Stimulated activated CD4-positive, alpha-beta T cell treated with anti-CD3 and anti-CD28 coated beads, Interleukin-1b, Interleukin-23, amount 100 ng/mL, for 4 hours (primary cell): ENCODE measurements at places on chromosomes 1 and 21.

GRCh38 chr1:26938004-26938658 is 16.6 kb downstream of the NUDC start:
- no peak for DNase-seq

GRCh38 chr21:32044205-32045180 is 171.7 kb downstream of the HUNK start:
- DNase-seq, result no peak

GRCh38 chr1:54105080-54105479 is 47.7 kb downstream of the CDCP2 start:
- DNase-seq, result no peak

DNA sequence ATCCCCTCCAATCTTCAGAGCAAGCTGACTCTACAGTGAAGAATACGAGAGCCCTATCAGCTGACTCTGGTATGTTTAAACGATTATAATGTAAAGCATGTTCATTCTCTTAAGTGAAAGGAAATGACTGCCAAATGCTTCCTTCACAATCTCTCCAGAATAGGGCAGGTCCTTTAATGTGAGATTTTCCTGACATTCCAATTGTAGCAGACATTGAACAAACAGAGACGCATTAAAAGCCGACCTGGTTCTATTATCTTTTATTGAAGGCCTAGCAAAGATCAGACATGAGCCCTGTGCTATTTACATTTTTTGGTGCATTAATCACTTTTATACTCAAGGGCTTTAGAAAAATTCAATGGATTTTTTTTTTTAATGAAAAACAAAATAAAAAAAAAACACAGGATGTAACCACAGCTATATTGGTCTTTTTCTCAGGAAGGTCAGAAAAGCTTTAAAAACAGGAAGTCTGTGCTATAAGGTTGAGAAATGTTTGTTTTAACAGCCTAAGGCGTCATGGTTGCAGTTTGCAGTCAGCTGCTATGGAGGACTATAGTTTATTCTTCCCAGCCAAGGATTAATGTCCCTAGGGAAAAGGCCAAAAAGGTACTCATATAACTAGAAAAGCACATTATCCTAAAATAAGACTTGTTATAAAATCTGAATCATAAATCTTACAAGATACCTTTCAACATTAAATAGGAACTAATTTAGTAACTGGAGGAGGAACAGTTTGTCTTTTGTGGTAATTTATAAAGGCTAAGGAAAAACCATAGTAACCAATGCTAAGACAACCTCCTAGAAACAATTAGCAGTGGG is 104.8 kb downstream of the RERE start:
- no peak for DNase-seq

GRCh38 chr1:11529763-11530730 is 51.1 kb downstream of the DISP3 start:
- no peak for DNase-seq

GRCh38 chr1:155527677-155528076 is 34.9 kb downstream of the ASH1L start:
- DNase-seq, result no peak

GRCh38 chr1:167819849-167820683 is 93.9 kb downstream of the ADCY10 start:
- DNase-seq, result peak; percentile 13

GRCh38 chr1:75954586-75954985 is 22.4 kb upstream of the ASB17 start:
- no peak for DNase-seq

GRCh38 chr21:38148046-38148445 is 108.7 kb upstream of the KCNJ15 start:
- DNase-seq, result no peak

DNA sequence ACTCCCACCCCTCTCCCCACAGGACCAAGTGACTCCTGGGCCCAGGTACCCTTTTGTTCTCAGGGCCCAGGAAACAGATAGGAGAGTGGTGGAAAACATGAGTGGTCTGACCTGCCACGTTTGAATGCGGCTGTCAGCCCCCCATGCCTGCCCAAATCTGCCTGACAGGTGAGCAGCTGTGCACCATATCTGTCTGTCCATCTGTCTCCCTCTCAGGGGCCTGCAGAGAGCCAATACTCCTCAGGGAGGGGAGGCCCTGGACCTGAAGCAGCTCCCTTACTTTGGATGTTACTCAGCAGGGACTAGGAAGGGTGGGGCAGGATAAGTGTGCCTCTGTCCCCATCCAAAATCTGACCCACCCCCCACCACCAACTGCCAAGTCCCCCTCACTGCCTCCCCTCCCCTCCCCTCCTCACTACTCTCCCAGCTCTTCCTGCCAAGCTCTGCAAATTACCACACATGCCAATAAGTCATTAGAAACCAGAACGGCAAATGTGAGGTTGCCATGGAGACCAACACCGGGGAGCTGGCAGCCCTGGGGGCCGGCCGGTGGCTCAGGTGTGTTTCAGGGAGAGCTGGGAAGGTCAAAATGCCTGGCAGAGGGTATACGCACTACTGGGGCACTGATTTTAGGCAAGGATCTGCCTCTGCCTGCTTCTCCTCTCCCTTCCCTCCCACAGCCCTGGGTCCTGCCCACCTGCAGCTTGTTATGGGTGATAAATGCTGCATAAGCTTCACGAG is 11.5 kb downstream of the LRRN2 start:
- DNase-seq, result no peak

DNA sequence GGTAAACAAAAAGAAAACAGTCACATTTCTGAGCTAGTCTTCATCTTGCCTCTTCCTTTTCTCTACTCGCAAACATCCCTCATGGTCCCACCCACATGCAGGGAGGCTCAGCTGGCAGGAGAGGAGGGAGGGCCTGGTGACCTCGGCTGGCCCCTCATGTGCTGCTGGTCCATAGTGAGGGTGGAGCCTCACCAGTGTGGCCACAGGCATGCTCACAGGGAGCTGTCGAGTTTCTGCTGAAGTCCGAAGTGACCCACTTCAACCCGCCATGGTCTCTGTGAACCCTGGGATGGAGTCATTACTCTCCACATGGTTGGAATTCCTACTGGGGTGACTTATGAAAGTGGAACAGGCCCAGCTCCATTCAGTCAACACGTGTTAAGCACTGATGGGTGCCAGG is 253.4 kb downstream of the RHOU start:
- DNase-seq, result no peak

DNA sequence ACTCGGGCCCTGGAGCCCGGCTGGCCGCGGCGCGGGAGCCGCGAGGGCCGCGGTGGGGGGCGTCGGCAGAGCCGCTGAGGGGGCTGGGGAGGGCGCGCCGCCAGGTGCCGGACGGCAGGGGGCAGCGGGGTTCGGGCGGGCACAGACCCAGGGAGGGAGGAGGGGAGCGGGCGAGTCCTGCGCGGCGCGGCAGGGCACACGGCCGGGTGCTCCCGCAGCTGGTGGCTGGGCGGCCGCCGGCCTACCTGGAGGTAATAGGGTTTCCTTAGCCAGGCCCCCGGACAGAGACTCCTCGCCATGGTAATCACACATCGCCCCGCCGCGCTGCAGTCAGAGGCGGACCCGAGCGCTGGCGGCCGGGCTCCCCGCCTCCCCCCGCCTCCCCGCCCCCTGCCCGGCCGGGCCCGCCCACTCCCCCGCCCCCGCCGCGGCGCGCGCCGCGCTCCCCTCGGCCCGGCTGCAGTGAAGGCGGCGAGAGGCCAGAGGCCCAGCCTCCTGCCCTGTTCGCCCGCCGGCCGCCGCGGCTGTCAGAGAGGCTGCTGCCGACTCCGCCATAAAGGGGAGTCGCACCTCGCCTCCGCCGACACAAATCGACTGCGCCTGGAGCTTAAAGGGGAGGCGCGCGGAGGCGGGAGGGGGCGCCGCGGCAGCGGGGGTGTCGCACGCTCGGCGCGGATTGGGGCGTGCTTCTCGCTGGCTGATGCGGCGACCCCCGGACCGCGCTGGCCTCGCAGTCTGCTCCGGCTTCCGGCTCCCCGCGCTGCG is at the start of gene DIPK1A:
DIPK1A (minus strand) TSS at position 332 of the 765 bp plus-strand sequence; CDS start at position 299, 33 bp downstream.
- peak; percentile 65 for DNase-seq

- no peak for DNase-seq
Observed at GRCh38 chr21:46179708-46180078, 4.6 kb downstream of the SPATC1L start.

- DNase-seq, result no peak
Observed at GRCh38 chr1:35923791-35924221, 7.1 kb upstream of the AGO3 start.

GRCh38 chr1:186943891-186944686 is 115.3 kb downstream of the PLA2G4A start:
- DNase-seq, result no peak

GRCh38 chr1:182603646-182604174 is 479 bp downstream of the RGS16 start:
- no peak for DNase-seq

- DNase-seq, result peak; percentile 58
Observed at GRCh38 chr1:15584489-15585363, at the start of gene AGMAT. TSS of gene AGMAT (minus strand) at chr1:15585051. CDS start at chr1:15584967, 84 bp downstream.

DNA sequence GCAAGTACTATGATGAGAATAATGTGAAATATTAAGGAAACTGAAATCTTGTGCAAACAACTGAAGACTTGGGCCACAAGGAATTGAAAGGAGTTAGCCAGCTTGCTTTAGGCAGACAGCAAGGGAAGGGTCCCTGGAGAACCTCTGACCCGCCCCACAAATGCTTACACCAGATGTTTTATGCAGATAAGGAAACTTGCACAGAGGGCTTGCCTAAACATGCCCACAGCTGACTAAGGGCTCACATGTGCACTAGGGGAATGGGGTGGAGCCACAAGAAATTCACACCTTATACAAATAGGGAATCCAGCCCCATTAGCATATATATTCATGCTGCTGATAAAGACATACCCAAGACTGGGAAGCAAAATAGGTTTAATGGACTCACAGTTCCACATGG is 86.1 kb upstream of the CYYR1 start:
- no peak for DNase-seq

GRCh38 chr1:208129060-208129459 is 115.1 kb downstream of the PLXNA2 start:
- DNase-seq, result no peak

GRCh38 chr1:153220606-153221303 is 3.4 kb downstream of the PRR9 start:
- DNase-seq, result no peak

- no peak for DNase-seq
Observed at GRCh38 chr1:212286556-212287131, 1.4 kb downstream of the PPP2R5A start.

- DNase-seq, result no peak
Observed at GRCh38 chr21:42571391-42572150, 57.9 kb downstream of the SLC37A1 start.

- DNase-seq, result no peak
Observed at GRCh38 chr1:85059563-85059962, 11.3 kb upstream of the MCOLN3 start.
